ENCODE measurements at places on chromosomes 1 and 21.

DNA sequence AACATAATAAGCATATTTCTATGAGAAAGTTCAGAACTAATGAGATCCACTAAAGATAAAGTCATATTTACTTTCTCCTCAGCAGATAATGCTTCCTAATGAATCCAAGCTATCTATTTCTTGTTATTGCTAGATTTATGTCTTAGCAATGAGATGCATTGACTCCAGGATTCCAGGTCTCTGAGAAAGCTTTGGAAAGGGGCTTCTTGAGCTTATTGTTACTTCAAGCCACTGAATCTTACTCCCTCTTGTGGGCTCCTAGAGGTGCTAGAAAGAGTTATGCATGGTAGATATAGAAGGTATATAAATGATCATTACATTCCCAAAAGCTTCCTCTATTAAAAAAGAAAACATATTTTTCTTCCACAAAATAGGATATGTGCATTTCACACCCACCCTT, 246.4 kb upstream of the ADAMTS5 start:
- no peak for DNase-seq

- no peak for DNase-seq
These were observed 92.0 kb upstream of the TLR5 start for GRCh38 chr1:223235091-223235490.

DNA sequence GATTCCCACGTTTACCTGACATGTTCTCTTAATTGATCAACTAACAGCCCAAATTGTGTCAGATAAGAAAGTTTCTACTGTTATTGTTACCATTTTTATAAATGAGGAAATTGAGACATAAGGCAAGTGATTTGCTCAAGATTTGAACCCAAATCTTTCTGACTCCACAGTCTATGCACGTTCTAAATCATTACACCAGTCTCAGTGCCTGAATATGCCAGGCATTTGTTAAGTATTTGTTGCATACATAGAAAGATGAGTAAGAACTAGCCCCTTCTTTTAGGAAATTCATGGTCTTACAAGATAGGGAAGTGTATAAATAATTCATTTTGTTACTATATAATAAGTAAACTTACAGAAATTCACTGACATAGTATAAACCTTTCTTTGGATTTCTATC, 7.1 kb upstream of the CD101 start:
- DNase-seq = no peak

- DNase-seq = no peak
These were observed 76.3 kb upstream of the LRRC7 start for GRCh38 chr1:69491416-69491815.

DNA sequence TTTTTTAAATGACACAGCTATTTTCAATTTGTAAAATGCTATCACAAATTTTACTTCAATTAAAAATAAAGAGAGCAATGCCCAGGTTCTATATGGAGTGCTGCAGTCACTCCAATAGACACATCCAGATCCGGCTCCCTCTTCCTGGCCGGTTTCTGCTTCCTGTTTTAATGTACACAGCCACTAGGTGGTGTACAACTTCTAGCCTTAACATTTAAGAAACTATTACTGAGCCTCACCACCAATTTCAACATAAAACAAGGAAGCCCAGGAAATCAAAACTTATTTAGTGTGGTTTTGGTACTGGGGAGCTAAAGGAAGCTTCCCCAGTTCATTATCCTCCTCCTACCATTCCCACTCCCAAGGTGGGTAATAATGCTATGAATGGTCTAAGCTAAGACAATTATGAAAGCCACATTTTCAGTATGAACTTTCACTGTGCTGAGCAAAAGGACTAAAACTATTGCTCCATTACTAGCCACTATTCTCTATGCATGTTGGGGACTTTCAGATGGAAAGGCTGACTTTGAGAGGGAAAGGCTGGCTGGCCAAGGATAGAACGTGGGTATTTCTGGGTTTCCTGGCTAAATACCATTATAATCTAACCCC, 25.5 kb upstream of the MTMR11 start:
- DNase-seq = no peak

GRCh38 chr1:19597496-19598309, 46.4 kb upstream of the NBL1 start:
- DNase-seq = no peak

DNA sequence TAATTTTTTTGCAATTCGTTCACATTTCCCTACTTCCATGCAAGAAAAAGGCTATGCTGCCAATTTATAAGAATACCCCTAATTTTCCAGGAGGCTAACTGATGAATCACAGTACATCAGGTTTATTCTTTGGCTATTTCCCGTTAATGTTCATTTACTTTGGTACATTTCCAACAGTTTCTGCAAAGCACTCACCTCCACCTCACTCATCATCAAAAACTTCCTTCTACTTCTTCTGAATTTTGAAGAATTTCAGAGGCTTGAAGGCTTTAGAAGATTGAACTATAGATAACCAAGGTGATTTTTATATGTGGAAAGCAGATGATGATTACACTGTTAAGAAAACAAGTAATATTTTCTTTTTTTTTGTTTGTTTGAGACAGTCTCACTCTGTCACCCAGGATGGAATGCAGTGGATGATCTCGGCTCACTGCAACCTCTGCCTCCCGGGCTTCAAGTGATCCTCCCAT, 60.5 kb upstream of the HP1BP3 start:
- DNase-seq = no peak

- no peak for DNase-seq
These were observed 4.4 kb downstream of the ATP1B1 start for GRCh38 chr1:169110689-169111447.

DNA sequence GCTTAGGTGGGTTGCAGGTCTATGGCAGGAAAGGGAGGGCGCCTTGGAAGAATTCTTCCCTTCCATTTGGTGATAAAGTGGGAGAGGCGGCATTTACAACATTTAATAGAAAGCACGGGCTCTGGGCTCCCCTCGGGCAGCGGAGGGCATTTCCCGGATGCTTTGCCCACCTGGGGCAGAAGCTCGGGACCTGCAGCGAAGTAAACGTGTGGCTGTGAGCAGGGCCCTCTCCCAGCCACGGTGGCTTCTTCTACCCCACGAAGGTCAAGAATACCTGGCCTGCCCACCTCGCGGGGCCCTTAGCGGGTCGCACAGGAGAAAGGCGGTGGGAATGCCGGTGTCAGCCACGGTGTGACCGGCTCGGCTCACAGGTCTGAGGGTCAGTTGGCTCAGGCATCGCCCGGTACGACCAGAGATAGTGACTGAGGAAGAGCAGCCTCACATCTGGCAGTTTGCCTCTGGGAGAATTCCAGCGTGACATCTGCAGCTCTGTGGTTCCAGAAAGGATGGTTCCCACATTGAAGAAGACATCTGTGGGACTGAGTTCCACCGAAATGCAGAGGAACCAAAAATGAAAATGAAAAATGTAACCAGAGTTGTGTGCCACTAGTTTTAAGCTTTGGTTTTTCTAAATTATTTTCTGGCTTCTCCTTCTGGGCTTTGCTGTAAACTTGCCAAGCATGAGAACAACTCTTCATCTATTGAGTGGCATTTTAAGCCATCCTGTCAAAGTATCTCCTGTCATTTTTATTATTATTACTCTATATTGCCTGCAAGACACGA, 720 bp upstream of the F3 start:
- no peak for DNase-seq

GRCh38 chr1:177897998-177898654, 71.7 kb downstream of the SEC16B start:
- no peak for DNase-seq

- no peak for DNase-seq
These were observed 5.5 kb downstream of the TRAF5 start for GRCh38 chr1:211332036-211332616.

GRCh38 chr1:212641956-212642355, 33.4 kb downstream of the ATF3 start:
- no peak for DNase-seq

DNA sequence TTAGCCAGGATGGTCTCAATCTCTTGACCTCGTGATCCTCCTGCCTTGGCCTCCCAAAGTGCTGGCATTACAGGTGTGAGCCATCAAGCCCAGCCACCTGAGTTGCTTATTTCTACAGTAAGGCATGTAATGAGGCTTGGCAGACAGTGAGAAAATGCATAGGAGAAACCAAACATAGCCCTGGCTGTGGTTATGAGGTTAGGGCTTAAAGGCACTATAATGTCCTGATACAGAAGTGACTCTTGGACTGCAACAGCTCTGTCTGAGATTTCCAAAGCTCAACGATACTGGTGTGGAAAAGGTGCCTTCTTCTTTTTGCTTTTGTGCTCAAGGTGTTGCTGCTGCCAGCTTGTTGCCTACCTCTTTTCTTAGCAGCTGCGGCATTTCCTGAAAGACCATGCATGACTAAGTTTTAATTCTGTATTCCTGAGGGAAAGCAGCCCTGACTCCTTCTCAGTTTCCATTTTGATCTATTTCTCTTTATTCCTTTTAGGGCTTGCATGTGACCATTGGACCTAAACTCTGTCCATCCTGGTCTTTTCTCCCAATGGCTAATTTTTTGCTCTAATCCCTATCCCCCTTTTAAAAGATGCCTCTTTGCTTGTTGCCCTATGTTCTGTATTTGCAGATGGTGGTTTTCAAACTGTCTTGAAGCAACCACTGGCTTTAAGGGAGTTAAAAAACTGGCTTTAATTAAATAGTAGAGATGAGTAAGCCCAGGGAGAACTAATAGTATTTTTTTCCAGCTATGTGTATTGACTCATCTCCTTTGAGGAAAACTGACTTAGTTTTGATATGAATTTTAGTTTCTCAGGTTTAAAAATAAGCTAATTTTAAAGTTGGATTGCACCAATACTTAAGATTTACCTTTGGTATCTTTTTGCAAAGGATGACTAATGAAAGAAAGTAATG, 70.3 kb downstream of the KIF1B start:
- DNase-seq = no peak

DNA sequence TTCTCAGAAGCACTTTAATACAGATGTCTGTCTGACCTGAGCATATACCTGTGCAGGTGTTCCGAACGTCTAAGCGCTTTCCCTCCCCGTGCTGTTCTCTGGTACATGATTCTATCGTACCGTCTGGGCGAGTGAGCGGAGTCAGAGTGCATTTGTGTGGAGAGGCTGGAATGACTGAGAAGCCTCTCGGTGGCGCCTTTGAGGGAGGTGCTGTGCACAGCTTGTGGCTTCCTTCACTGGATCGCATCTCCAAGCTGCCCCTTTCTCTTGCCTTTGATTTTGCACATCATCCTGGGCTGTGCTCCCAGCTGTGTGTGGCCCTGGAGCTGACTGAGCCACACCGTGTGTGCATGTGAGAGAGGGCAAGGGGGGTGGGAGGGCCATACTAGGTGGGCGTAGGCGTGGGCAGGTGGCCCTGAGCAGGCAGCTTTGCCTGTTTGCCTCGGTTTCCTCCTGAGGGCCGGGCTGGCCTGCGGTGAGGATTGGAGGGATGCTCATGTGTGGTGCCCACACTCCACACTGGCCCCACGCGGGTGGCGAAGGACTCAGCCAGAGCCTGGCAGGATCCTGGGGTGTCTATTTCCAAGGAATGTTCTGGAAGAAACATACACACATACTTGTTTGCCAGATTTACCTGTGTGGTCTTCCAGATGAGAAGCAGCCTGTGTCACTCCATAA, 105.3 kb downstream of the ADARB1 start:
- no peak for DNase-seq

GRCh38 chr1:7607097-7607496, 164.0 kb upstream of the VAMP3 start:
- no peak for DNase-seq

- no peak for DNase-seq
These were observed 37.7 kb downstream of the IFI44 start for GRCh38 chr1:78687315-78687714.

- no peak for DNase-seq
These were observed 495.6 kb upstream of the C1orf87 start for GRCh38 chr1:60569189-60569588.

GRCh38 chr1:34865981-34866761, 6.6 kb upstream of the SMIM12 start:
- DNase-seq = peak; percentile 59

DNA sequence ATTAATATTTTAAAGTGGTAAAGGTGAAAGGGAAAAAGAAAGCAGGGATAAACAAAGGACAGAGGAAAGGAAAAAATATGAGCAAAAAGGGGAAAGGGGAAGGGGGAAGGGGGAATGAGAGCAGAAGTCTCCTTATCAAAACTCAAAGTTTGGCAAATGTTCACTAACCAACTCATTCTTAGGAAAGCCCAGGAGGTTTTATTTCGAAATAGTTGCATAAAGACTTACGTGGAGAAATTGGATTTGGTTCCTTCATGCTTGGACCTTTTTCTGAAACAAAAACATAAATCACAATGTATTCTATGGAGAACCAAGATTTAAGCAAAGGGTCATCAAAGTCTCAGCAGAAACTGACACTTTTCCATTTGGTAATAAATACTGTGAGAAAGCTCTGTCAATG, 188.1 kb downstream of the TGFBR3 start:
- DNase-seq = no peak

- no peak for DNase-seq
These were observed 31.6 kb upstream of the DIPK1A start for GRCh38 chr1:92992877-92993276.

DNA sequence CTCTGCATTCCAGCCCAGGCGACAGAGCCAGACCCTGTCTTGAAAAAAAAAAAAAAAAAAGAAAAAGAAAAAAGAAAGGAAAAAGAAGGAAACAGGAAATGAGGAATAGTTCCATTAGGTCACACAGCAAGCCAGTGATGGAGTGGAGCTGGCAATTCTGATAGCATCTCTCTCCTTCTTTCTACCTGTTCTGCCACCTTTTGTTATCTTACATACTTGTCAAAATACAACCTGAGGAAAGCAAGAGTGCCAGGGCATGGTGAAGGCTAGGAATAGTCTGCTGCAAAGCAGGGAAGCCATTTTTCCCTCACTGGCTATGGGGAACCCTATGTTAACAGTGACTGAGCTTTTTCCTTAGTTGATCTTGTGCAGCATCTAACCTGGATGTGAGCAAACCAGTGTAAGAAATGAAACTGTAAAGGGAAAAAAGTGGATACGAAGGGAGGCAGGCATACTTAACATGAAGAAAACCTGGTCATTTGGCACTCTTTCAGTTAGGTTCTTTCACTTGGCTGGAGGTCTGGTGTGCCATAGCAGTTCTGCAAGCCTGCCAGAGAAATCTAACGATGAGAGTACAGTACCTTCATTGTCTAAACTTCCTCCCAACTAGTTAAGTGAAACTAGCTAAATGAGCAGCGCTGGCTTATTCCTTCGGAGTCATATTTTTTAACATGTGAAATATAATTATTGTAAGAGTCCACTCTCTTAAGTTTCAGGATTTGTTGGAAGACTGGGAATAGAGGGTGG, 17.9 kb upstream of the THEM5 start:
- no peak for DNase-seq

DNA sequence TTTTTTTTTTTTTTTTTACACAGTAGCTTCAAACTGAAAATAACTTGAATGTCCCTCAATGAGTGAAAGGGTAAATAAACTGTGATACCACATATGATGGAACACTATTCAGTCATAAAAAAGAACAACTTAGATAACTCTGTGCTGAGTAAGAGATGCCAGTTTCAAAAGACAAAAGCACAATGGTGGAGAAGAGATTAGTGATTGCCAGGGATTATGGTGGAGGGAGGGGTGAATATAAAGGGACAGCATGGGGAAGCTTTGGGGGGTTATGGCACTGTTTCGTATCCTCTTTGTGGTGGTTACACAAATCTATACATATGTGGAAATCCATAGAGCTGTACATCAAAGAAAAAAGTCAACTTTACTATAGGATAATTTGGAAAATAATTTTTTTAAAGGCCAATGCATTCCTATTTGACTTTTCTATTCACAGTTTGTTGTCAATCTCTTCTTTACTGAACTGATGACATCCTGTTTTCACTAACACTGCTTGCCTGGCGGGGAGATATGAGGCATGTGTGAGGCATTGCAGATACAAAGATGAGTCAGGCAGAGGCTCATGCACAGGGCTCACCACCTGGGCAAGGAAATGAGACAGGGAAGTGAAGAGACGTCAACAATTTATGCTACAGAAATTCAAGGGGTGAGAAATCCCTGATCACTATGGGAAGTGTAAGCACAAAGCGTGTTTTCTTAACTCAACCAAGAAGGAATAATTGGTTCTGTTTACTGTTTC, 302.7 kb downstream of the DUSP10 start:
- no peak for DNase-seq

All from cortex of kidney (tissue), 1 donor.